Activated CD8-positive, alpha-beta T cell treated with anti-CD3 and anti-CD28 coated beads, Interleukin-2, amount 10 ng/mL, durations not matched to agents 7 days and 5 days (primary cell): ENCODE measurements at places on chromosomes 16 and 17. TPM values are rescaled to one million over a fixed set of nuclear protein-coding genes. Genes with fewer than 3 reads are reported as not detected.

DNA sequence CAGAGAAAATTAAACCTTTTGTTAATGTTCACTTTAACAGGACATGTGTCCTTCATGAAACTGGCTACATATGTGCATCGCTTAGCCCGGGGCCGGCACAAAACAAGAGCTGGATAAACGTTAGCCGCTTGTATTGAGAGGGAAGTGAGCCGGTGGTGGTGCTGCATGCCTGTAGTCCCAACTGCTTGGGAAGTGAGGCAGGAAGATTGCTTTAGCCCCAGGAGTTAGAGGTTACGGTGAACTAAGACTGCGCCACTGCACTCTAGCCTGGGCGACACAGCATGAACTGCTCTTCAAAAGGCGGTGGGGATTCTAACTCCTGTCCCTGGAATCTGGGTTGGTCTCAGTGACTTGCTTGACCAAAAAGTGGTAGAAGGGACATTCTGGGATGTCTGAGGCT lies 15.0 kb upstream of the SPHK1 start:
- H3K27me3 ChIP-seq = no peaks in the 10 kb centered on the region
- DNase-seq = no peak
- H3K36me3 ChIP-seq = no peaks in the 10 kb centered on the region
- no peak overlapping the region for H3K4me3 ChIP-seq
- H3K27ac ChIP-seq = no peak overlapping the region

- DNase-seq = no peak
- no peaks in the 10 kb centered on the region for H3K27me3 ChIP-seq
- peaks cover 64% of the 10 kb centered on the region for H3K36me3 ChIP-seq
- H3K27ac ChIP-seq = no peak overlapping the region
These were observed 5.8 kb upstream of the DHRS13 start for GRCh38 chr17:28908640-28909167.

The DNAAF1 gene
- not detected for total RNA-seq

GRCh38 chr17:49632201-49632600 lies 45.7 kb downstream of the SPOP start:
- no peaks in the 10 kb centered on the region for H3K27me3 ChIP-seq
- no peak for DNase-seq
- peaks cover 3% of the 10 kb centered on the region for H3K36me3 ChIP-seq
- peaks cover 8% of the 10 kb centered on the region for H3K4me1 ChIP-seq
- H3K4me3 ChIP-seq = no peak overlapping the region
- H3K27ac ChIP-seq = no peak overlapping the region

DNA sequence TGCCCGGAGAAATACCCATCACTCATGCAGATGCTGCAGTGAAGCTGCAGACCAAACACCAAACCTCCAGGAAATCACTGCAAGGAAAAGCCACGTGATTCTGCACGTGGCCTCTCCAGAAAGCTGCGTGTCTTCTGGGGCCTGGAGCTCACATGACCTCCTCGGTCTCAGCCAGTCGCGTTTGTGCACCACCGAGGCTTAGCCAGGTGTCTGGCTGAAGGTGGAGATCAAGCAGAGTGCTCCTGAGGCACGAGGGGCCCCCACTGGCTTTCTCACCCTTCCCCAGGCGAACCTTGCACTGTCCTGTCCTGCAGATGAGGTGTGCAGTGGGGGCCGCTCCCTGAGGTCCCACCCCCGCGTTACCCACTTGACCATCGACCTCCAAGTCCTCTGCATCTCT lies 257.3 kb downstream of the RBFOX3 start:
- H3K27ac ChIP-seq = no peak overlapping the region
- H3K4me1 ChIP-seq = no peaks in the 10 kb centered on the region
- no peaks in the 10 kb centered on the region for H3K27me3 ChIP-seq
- no peak for DNase-seq
- no peak overlapping the region for H3K4me3 ChIP-seq
- no peaks in the 10 kb centered on the region for H3K36me3 ChIP-seq

The ACSF3 gene
- 38.6 TPM for total RNA-seq
